M059J (cell line): ENCODE measurements at places on chromosomes 13 and 19.

DNA sequence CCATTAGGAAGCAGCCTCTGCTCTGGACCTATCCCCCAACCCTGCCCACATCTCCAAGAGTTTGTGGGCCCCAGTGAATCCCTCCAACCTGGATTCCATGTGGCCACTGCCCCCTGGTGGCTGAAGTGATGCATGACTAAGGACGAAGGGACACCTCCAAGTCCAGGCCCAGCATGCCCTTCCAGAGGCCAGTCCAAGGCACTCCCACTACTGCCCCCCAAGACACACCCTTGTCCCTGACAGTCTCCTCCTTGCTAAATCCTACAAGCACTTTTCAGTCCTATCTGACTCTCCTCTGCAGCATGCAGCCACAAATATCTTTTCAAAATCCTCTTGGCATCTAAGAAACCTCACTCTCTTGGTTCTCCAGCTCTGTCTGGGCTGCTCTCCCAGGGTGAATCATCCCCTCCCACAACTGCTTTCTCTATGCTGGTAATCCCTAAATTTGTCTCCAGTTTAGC lies 33.0 kb downstream of the DEDD2 start:
- DNase-seq = peak; percentile 77

DNA sequence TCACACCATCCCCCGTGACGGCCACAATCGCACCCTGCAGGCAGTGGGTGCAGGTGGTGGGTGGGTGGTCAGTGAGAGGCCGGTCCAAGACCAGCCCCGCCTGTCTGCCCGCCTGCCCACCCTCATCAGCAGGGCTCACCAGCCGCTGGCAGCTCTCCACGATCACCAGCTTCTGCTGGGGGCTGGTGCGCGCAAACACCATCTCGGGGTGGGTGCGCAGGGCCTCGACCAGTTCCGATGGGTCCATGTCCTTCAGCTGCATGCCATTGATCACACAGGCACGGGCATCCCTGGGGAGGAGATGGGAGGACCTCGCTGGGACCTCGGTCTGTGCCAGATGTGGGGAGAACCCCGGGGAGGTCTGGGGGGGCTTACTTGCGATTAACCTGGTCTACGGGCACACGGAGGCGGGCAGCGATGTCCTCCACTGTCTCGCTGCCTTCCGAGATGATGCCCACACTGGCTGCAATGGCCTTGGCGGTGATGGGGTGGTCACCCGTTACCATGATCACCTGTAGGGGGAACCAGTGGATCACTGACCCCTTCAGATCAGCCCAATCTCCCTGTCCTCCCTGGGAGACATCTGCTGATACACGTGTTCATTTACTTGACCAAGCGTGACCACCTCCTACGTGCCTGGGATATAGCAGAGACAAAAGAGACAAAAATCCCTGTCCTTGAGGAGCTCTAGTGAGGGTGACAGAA lies 8.0 kb downstream of the ATP4A start:
- peak; percentile 47 for DNase-seq

DNA sequence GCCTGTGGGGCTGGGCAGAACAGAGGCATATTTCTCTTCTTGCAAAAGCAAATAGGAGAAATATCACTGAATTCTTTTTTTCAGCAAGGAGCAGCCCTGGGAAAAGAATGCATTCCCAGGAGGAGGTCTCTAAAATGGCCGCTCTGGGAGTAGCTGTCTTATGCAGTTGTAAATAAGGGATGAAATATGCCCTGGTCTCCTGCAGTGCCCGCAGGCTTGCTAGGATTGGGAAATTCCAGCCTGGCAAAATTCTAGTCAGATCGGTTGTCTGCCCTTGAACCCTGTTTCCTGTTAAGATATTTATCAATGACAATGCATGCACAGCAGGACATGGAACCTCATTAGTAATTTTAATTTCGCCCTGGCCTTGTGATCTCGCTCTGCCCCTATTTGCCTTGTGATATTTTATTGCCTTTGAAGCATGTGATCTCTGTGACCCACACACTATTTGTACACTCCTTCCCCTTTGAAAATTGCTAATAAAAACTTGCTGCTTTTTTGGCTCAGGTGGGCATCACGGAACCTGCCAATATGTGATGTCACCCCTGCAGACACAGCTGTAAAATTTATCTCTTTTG lies 1993.2 kb downstream of the PCDH9 start:
- DNase-seq = no peak

DNA sequence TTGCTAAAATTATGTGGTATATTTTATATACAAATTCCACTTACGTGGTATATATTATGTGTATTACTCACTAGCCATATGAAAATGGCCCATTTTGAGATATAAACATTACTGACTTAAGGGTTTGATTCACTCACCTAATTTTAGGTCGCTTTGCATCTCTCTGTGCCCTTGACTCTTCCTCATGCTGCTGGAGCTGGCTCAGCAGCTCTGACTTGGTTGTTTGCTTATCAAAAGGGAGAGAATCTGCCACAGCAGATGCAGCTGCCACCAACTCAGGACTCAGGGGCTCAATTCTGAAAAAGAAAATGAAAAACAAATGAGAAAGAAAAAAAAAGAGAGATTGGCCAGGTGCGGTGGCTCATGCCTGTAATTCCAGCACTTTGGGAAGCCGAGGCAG lies 12.2 kb downstream of the MRPS31 start:
- no peak for DNase-seq

DNA sequence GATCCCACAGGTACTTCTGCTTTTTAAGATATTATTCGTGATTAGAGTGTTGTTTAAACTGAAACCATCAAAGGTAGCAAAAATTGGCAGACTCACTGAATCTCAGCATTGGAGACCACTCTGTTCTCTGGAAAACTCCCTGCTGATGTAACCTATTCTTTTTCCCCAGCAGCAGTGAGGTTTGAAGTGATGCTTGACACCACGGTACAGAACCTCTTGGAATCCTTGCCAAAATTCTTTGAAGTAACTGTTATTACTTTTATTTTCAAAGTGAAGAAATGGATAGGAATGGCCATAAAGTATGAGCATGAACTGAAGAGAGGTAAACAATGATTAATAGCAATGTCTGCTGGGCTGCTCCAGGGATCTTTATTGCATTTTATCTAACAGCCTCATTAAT lies 66.4 kb upstream of the KL start:
- no peak for DNase-seq

DNA sequence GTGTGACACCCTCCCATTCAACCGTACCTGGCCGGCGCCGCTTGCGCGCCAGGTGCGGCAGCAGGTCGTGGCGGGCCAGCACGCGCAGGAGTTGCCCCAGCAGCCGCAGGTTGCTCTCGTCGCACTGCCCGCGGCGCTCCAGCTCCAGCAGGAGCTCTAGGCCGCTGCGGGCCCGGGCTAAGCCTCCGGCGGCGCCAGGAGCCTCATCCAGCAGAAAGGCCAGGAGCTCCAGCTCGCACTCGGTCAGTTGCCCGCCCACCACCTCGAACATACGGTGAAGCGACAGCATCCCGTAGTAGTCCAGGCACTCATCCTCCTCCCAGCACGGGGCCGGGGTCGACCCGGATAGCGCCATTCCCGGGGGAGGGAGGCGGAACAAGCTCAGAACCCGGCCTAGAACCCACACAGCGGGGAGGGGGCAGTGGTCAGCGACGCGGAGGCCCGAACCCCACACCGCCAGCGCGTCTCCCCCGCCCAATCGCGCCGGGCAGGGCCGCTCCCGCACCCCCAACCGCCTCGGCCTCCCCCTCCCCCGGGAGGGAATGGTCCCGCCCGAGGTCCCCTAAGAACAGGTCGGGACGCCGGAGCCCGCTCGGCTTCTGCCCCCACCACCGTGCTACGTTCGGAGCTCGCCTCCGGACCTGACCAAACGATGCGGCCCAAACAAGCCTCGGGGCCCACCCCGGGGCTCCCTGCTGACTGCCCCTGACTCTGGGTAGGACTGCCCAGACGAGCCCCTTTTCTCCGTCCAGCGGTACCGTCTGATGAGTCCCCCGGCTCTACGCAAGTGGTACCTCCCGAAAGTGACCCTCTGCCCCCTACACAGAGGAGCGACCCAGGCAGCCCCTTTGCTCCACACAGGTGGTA lies 591 bp downstream of the DEDD2 start:
- peak; percentile 38 for DNase-seq

DNA sequence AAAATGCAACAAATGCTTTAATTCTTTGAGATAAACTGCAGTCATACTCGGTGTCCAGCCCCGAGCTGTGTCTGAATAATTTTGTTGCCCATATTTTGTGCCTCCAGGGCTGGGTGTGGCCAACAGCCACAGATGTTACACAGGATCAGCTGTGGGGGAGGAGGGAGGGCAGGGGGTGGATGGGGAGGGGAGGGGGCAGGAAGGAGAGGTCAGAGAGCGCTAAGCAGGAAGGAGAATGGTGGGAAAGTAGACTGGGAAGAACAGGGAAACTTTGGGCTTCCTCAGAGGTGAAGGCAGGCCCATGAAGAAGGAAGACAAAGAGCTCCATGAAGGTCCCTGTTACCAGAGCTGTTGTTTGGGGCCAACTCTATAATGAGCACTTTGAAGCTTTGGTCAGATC lies 295.8 kb downstream of the COG6 start:
- DNase-seq = no peak

GRCh38 chr13:95494082-95494681 lies 58.3 kb upstream of the CLDN10 start:
- DNase-seq = peak; percentile 61

DNA sequence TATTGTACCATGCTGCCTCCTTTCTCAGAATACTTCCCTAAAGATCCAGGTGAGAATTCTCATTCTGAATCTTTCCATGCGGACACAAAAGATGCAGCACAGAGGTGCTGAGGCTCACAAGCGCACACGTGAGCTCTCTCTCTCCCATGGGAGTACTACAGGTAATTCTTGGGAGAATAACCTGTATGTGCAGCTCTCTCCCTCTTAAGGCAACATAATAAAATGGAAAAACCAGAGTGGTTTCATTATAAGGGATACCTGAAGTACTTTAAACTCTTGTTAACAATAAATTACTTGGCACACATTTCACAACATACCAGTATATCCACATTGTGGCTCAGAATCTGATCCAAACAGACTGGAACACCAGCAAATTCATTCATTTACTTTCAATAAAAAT lies 40.4 kb downstream of the INTS6 start:
- DNase-seq = no peak

GRCh38 chr13:75704927-75705288 lies 68.8 kb downstream of the LMO7 start:
- DNase-seq = peak; percentile 34

DNA sequence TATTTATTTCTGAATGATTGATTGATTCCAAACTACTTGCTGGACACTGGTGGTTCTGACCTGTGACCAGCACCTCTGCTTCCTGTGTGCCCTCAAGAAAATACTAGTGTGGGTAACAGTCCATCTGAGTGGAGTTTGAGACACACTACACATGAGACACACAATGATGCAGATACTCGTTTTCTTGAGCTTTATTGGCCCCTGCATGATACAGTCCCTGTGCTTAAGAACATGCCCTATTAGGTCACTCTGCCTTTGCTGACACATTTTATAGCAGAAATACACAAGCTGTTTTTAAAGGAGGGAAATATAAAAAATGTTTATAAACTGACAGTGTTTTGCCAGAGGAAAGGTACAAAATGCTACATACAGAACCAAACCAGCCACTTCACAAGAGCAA lies 126.9 kb downstream of the STK24 start:
- DNase-seq = no peak

- no peak for DNase-seq
Observed at GRCh38 chr19:5434351-5434917, 20.8 kb upstream of the ZNRF4 start.

DNA sequence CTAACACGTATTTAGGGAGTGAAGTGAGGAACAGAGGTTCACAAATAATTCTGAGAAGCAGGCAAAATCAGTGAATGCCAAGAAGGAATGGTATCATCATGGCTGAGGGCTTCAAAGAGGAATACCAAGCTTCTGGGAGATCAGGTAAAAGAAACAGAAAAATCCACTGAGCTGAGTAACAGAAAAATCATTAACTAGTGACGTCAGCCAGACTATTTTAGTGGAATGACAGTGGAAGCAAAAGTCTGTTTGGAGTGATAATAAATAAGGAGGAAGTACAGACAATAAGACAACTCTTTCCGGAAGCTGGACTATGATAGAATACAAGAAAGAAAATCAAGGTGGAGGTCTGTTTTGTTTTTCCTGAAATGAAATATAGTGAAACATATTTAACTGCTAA lies 83.5 kb downstream of the SACS start:
- DNase-seq = no peak

DNA sequence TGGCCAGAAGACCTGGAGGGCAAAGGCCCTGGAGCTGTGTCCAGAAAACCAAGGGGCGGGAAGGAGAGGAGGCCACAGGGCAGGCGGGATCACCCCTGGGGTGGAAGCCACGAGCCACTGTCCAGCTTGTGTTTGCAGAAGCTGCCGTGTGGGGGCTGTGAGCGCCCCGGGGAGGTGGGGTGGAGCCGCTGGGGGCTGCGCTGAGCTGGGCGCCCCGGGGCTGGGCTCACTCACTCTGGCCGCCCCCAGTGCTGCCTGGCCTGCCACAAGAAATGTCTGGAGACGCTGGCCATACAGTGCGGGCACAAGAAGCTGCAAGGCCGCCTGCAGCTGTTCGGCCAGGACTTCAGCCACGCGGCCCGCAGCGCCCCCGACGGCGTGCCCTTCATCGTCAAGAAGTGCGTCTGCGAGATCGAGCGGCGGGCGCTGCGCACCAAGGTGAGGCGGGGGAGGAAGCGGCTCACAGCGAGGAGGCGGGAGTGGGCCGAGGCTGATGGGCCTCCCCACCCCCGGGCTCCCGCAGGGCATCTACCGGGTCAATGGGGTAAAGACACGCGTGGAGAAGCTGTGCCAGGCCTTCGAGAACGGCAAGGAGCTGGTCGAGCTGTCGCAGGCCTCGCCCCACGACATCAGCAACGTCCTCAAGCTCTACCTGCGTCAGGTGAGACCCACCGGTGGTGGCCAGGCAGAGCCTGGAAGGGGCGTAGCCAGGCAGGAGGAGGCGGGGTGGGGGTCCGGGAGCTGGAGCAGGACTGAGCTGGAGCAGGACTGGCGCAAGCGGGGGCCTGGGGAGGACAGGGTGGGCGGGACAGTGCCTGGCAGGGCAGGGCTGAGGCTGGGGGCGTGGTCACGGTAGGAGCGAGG lies 13.6 kb downstream of the POLR2E start:
- no peak for DNase-seq

DNA sequence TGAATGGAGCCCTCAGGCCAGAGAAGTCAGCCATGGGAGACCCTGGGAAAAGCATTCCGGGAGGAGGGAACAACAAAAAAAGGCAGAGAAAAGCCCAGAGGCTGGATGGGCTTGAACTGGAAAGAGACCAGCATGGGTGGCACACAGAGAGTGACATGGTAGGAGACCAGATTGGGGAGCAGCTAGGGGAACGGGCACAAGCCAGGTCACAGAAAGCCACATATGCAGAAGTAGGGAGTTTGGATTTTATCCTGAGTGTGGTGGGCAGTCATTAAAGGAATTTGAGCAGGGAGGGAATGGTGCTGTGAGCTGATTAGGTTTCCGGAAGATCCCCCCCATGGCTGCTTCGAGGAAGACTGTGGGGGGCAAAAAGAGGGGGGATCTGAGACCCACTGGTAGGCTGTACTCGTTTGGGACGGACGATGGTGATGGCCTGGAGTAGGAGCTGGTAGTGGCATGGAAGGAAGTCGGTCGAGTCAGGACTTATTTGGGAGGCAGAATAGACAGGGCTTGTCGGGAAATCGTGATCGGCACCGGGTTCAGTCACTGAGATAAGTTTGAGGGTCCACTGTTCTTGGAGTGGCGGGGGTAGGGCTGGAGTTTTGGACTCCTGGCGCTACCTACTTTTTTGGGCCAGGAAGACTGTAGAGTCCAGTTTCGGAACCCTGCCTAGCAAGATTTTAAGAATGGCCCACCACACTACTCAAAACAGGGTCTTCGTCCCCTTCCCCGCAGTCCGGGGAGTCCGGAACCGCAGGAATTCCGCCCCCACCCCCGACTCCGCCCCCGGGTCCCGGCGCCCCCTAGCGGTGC lies 949 bp downstream of the SERTAD1 start:
- DNase-seq = peak; percentile 40
